ENCODE measurements at places on chromosomes 3 and 15.

- peak; percentile 32 for DNase-seq
- no peaks in the 10 kb centered on the region for H3K4me1 ChIP-seq
- H3K36me3 ChIP-seq, result peaks cover 100% of the 10 kb centered on the region
- no peak overlapping the region for H3K4me3 ChIP-seq
These were observed 19.5 kb upstream of the P4HTM start for GRCh38 chr3:48970586-48970985.

GRCh38 chr3:117540597-117540996 is 831.0 kb downstream of the TUSC7 start:
- no peak for DNase-seq
- H3K36me3 ChIP-seq, result no peaks in the 10 kb centered on the region
- H3K27ac ChIP-seq, result no peak overlapping the region
- no peaks in the 10 kb centered on the region for H3K27me3 ChIP-seq

DNA sequence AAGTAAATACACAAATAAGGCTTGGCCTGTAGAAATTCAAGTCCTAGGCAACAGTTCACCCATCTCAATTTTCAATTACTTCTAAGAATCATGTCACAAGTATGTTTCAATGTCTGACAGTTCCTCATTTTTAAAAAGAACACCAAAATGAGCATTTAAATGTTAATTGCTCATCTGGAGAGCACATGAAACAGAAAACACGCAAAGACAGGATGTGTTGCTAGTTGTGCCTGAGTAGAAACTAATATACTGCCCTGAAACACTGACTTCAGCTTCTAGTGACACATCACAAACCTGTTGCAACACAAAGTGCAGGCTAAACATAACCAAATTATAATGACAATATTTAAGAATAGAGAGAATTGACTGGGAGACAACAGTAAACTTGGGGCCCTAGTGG is 167.3 kb upstream of the THBS1 start:
- no peaks in the 10 kb centered on the region for H3K27me3 ChIP-seq
- H3K4me1 ChIP-seq, result no peaks in the 10 kb centered on the region
- DNase-seq, result no peak
- H3K4me3 ChIP-seq, result no peak overlapping the region
- H3K36me3 ChIP-seq, result no peaks in the 10 kb centered on the region
- H3K27ac ChIP-seq, result no peak overlapping the region

GRCh38 chr15:67777773-67778172 is 47.5 kb upstream of the SKOR1 start:
- no peaks in the 10 kb centered on the region for H3K27me3 ChIP-seq
- DNase-seq, result no peak
- no peaks in the 10 kb centered on the region for H3K4me1 ChIP-seq
- peaks cover 2% of the 10 kb centered on the region for H3K36me3 ChIP-seq
- no peak overlapping the region for H3K4me3 ChIP-seq

GRCh38 chr15:86690566-86690965 is 610.9 kb downstream of the AGBL1 start:
- no peaks in the 10 kb centered on the region for H3K4me1 ChIP-seq
- no peak overlapping the region for H3K27ac ChIP-seq
- no peak overlapping the region for H3K4me3 ChIP-seq
- no peaks in the 10 kb centered on the region for H3K27me3 ChIP-seq
- H3K36me3 ChIP-seq, result no peaks in the 10 kb centered on the region

GRCh38 chr3:11186771-11187191 is 32.5 kb downstream of the HRH1 start:
- H3K36me3 ChIP-seq, result no peaks in the 10 kb centered on the region
- no peaks in the 10 kb centered on the region for H3K27me3 ChIP-seq
- DNase-seq, result peak; percentile 16

DNA sequence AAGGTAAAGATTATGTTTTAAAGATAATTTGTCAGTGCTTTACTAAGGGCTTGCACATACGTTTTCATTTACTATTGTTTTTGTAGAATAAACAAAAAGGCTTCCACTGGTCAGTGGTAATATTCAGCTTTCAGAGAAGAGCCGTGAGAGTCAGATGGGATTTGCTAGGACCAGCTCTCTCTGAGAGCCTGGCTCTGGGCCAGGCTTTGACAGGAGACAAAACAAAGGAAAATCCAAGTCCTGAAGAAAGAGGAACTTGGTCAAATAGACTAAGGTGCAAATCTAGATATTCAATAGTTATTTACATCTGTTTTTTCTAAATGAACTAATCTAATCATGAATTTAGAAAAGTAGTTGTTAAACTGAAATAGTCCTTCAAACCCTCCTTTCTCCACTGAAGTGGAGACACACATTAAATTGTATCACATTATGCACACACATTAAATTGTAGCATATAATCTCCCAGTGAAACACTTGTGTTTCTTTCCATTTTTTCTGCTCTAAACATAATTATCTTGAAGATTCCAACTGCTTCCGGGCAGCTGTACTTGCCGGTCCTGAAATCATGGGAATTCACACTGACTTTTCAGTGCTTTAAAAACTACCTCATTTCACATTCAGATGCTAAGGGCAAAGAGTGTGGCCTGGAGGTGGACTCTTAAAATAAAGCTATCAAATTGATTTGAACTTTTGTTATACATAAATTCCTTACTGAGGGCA is 55.1 kb upstream of the FILIP1L start:
- no peak overlapping the region for H3K4me3 ChIP-seq
- H3K36me3 ChIP-seq, result peaks cover 4% of the 10 kb centered on the region
- DNase-seq, result no peak
- H3K4me1 ChIP-seq, result no peaks in the 10 kb centered on the region
- no peaks in the 10 kb centered on the region for H3K27me3 ChIP-seq

DNA sequence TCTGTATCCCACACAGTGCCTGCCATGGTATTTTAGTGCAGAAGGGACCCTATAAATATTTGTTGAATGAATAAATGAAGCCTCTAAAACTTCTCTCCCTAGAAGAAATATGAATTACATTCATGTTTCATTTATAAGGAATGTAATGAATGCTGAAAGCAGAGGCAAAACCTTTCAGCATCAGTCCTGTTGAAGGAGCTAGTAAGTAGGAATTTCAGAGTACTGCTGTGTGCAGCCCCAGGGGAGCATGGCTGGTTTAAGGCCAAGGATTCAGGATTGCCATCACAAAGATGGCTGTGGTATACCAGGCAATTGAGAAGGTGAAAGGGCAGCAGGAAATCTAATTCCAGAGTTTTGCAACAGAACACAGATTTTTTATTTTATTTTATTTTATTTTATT is 1131.4 kb downstream of the IGSF11 start:
- H3K4me3 ChIP-seq, result no peak overlapping the region
- H3K36me3 ChIP-seq, result no peaks in the 10 kb centered on the region
- no peak for DNase-seq
- no peaks in the 10 kb centered on the region for H3K27me3 ChIP-seq
- H3K27ac ChIP-seq, result no peak overlapping the region

- no peaks in the 10 kb centered on the region for H3K4me1 ChIP-seq
- DNase-seq, result peak; percentile 95
- H3K36me3 ChIP-seq, result no peaks in the 10 kb centered on the region
- peak overlapping the region; percentile 89 for H3K27ac ChIP-seq
These were observed 2.9 kb upstream of the USP3 start for GRCh38 chr15:63501256-63502089.

GRCh38 chr15:37206690-37207089 is 106.3 kb upstream of the MEIS2 start:
- no peak overlapping the region for H3K27ac ChIP-seq
- H3K4me1 ChIP-seq, result no peaks in the 10 kb centered on the region
- DNase-seq, result no peak
- no peaks in the 10 kb centered on the region for H3K36me3 ChIP-seq

GRCh38 chr15:44636976-44637375 is 26.5 kb downstream of the SPG11 start:
- H3K27me3 ChIP-seq, result no peaks in the 10 kb centered on the region
- H3K4me3 ChIP-seq, result no peak overlapping the region
- H3K4me1 ChIP-seq, result no peaks in the 10 kb centered on the region
- DNase-seq, result no peak
- peaks cover 26% of the 10 kb centered on the region for H3K36me3 ChIP-seq

DNA sequence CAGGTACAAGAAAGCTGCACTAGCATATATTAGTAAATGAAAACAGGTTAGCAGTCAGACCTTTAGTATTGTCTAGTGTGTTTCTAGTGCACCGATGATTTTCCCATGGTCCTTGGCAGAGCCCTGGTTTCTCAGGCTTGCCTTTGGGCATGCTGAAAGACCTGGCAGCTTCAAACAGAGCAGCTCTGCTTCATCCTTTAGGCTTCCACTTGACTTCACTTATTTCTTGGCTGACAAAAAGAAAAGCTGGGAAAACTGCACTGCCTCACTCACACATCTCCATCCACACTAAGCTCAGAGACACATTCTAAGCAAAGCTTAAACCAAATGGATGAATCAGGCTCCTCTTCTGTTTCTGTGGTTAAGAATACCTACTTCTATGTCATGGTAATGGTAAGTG is 374.8 kb upstream of the PDZRN3 start:
- no peaks in the 10 kb centered on the region for H3K4me1 ChIP-seq
- DNase-seq, result no peak
- H3K27ac ChIP-seq, result no peak overlapping the region
- no peaks in the 10 kb centered on the region for H3K36me3 ChIP-seq
- H3K4me3 ChIP-seq, result no peak overlapping the region

DNA sequence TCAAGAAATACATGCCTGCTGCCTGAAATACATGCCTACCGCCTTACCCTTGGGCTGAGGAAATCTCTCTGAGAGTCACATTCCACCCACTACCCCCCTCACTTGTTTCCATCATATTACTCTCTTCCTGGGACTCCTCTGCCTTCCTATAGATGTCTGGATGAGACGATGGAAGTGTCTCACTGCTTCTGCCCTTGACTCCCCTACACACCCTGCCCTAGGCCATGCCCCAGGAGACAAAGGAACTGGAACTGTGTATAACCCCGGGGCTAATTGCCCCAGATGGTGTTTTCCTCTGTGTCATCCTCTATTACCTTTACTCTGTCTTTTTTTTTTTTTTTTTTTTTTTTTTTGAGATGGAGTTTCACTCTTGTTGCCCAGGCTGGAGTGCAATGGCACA is 102.0 kb downstream of the GTPBP8 start:
- no peak for DNase-seq
- no peaks in the 10 kb centered on the region for H3K36me3 ChIP-seq
- no peak overlapping the region for H3K27ac ChIP-seq
- no peak overlapping the region for H3K4me3 ChIP-seq
- no peaks in the 10 kb centered on the region for H3K27me3 ChIP-seq
- no peaks in the 10 kb centered on the region for H3K4me1 ChIP-seq

- DNase-seq, result peak; percentile 63
- no peaks in the 10 kb centered on the region for H3K27me3 ChIP-seq
- peak overlapping the region; percentile 92 for H3K4me3 ChIP-seq
- no peaks in the 10 kb centered on the region for H3K36me3 ChIP-seq
These were observed 13.7 kb downstream of the NR2F2 start for GRCh38 chr15:96344060-96344705.

- no peak for DNase-seq
- H3K27ac ChIP-seq, result no peak overlapping the region
- peaks cover 6% of the 10 kb centered on the region for H3K36me3 ChIP-seq
- H3K27me3 ChIP-seq, result no peaks in the 10 kb centered on the region
These were observed 4.2 kb downstream of the B3GALNT1 start for GRCh38 chr3:161100994-161101393.

DNA sequence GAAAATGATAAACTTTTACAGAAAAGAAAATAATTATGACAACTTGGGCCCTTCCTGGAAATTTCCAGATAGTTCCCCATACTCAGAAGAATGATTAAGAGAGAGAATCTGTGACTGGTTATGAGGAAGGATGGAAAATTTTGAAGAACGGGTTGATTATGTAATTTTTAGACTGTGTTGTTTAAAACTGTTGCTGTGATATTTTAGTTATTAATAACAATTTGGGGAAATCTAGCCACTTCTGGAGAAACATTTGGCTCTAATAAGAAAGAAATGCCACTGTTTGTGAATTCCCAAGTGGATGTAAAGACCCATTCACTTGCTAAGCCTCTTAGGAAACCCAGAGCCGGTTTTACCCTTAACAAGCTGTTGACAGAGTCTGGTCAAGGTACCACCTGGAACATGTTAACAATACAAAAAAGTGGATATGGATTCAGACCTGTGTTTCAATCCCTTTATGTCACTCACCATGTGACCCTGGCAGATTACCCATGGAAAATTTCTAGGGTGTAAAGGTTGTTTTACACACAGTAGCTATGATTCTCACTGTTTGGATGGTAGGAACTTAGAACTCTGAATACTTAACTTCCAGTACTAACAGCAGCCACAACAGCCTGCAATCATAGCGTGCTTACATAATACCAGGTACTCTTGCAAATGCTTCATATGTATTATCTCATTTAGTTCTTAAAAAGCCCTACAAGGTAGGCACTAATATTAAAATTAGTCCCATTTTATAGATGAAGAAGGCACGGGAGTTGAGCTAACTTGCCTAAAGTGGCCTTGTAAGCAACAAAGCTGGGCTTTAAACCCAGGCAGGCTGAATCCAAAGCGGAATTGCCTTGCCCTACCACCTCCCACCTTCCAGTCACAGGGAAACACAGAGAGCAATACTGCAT is 32.0 kb downstream of the ZBTB38 start:
- H3K4me1 ChIP-seq, result peaks cover 49% of the 10 kb centered on the region
- H3K4me3 ChIP-seq, result no peak overlapping the region
- H3K36me3 ChIP-seq, result peaks cover 33% of the 10 kb centered on the region
- H3K27me3 ChIP-seq, result no peaks in the 10 kb centered on the region
- peak overlapping the region; percentile 99 for H3K27ac ChIP-seq
- DNase-seq, result no peak

DNA sequence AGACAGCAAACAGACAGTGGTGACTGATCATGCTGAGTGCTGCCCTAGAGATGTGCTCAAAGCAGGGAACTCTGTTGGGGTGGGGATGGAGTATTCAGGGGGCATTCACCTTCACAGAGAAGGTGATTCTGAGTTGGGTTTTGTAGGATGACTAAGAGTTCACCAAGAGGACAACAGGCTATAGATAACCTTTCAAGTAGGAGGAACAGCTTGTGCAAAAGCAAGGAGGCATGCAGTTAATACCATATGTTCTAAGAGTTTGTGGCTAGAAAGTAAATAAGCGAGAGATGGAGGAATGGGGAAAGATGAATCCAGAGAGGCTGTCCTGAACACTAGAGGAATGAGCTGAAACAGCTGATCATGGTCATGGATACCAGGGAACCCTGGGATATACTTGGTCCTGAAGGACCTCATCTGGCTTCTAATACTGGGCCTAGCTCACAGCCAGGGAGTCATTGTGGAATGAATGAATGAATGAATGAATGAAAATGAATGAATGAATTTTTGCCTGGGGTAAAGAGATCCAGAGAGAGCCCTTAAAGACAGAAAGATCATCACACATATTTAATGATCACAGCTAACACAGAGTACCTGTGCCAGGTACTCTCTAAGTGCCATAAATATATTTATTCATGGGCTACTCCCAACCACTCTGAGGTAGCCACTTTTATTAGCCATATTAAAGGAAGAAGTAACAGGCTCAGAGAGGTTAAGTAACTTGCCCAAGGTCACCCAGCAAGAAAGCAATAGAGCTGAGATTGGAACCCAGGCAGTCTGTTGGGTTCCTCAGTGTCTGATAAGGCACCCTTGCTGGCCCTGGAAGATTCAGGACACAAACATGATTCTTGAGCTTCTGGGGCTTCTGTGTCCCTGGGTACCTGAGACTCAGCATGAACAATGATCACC is 22.0 kb downstream of the SMAD6 start:
- H3K36me3 ChIP-seq, result no peaks in the 10 kb centered on the region
- DNase-seq, result no peak
- H3K4me1 ChIP-seq, result peaks cover 66% of the 10 kb centered on the region
- H3K27ac ChIP-seq, result peak overlapping the region; percentile 64
- H3K27me3 ChIP-seq, result no peaks in the 10 kb centered on the region
- H3K4me3 ChIP-seq, result no peak overlapping the region

- no peaks in the 10 kb centered on the region for H3K27me3 ChIP-seq
- no peak overlapping the region for H3K27ac ChIP-seq
- H3K36me3 ChIP-seq, result peaks cover 71% of the 10 kb centered on the region
These were observed 16.6 kb upstream of the EXOG start for GRCh38 chr3:38479431-38480092.

GRCh38 chr3:7333125-7333524 is 472.2 kb downstream of the GRM7 start:
- no peaks in the 10 kb centered on the region for H3K27me3 ChIP-seq
- no peak overlapping the region for H3K4me3 ChIP-seq
- no peaks in the 10 kb centered on the region for H3K36me3 ChIP-seq
- DNase-seq, result no peak
- no peak overlapping the region for H3K27ac ChIP-seq
- H3K4me1 ChIP-seq, result no peaks in the 10 kb centered on the region

Data from tibial artery (tissue), 4 donors.